ENCODE measurements at places on chromosomes 5 and 9. TPM values are rescaled to one million over a fixed set of nuclear protein-coding genes. Genes with fewer than 3 reads are reported as not detected.

DNA sequence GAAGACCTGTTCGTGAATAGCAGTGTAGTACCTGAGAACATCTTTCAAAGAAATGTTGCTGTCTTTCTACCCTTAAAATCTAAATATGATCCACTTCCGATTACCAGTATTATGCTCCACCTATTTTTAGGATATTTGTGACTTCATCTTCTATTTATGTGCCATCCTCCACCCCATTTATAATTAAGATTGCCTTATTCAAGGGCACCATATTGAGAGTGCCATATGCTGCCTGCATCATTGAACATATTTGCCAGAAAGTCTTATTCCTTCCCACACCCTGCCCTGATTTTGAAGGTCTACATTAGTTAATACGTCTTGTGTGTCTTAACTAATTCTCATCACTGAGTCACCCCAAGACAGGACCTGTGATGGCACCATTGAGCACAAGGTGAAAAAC is 1076.7 kb downstream of the CDH12 start:
- DNase-seq: no peak

- no peak for DNase-seq
These were observed 55.1 kb upstream of the TEX48 start for GRCh38 chr9:114737118-114737517.

- no peak for DNase-seq
These were observed 2.2 kb upstream of the PRRT1B start for GRCh38 chr9:131543141-131543540.

- peak; percentile 5 for DNase-seq
These were observed 82.7 kb downstream of the HSD17B3 start for GRCh38 chr9:96219026-96219899.

DNA sequence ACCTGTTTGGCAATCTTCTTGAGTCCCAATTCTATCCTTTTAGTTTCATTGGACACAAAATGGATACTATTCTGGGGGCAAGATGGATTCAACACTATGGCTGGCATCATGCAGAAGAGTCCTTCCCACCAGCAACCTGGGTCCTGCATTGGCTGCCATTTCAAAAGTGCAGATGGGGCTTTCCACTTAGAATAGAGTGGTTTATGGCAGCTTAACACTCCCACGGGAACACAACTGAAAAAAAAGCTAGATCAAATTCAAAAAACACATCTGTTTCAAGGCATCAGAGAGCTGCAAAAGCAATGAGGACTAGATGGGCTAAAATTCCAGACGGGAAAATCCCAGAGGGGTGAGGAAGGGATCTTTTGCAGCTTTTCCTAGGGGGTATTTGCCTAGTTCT is 11.2 kb upstream of the HMHB1 start:
- DNase-seq: no peak

- no peak for DNase-seq
These were observed 102.0 kb upstream of the ADAMTS19 start for GRCh38 chr5:129358069-129358468.

DNA sequence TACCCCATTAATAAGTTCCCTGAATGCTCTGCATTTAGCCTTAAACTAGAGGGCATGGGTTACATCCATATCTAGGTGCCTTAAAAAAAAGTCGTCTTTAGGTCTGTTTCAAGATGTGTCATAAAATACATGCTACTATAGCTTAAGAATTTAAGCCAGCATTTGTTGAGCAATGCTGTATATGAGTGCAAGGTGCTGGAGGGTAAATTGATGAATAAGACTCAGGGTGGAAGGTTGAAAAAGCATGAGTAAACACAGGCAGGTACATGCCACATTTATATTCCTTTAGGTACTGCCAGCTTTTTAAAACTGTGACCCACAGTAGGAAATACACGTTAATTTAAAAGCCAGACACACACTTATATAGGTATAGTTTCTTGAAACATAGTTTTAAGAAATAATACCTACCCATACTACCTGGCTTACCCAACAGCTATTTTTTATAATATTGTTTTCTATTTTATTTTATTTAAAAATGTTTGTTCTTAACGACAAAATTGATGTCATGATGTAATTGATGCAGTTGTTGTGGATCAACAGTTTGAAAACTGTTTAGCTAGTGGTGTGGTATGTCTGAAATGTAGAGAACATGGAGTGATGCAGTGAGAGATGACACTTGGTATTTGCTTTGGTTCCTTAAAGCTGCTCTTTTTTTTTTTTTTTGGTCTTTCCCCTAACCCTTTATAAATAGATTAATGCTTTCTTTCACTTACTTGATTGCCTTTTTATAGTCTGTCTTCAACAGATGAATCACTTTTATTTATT is 3.9 kb downstream of the HMGCR start:
- no peak for DNase-seq

- DNase-seq: no peak
These were observed 16.8 kb downstream of the PHF2 start for GRCh38 chr9:93593144-93593658.

DNA sequence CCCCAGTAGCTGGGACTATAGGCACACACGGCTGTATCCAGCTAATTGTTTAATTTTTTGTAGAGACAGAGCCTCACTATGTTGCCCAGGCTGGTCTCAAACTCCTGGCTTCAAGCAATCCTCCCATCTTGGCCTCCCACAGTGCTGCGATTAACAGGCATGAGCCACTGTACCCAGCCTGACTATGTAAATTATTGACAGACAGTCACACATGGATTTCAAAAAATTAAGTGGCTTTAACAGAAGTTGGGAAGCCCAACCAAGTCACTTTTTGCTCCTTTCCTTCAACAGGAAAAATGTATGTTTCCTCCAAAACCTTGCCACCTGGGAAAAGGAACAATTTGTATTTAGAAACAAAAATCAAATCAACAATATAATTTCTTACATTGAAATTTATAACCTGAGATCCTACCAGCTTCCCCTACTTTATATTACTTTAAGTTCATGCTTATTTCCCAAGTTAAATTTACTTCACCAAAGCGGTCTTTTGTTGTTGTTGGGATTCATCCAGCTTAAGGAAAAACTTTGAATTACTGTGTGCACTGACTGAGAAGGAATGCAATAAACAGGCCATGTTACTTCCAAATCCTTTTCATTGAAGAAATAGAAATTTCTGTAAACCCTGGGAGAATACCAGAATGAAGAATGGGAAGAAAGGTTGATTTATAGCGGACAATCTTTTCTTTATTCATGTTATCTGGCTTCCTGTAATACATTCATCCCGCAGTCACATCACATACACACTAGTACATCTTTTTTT is 8.6 kb downstream of the PCA3 start:
- no peak for DNase-seq

GRCh38 chr5:8751971-8752370 is 793.9 kb downstream of the SEMA5A start:
- DNase-seq: no peak

GRCh38 chr5:168042284-168043068 is 249.0 kb upstream of the WWC1 start:
- no peak for DNase-seq

DNA sequence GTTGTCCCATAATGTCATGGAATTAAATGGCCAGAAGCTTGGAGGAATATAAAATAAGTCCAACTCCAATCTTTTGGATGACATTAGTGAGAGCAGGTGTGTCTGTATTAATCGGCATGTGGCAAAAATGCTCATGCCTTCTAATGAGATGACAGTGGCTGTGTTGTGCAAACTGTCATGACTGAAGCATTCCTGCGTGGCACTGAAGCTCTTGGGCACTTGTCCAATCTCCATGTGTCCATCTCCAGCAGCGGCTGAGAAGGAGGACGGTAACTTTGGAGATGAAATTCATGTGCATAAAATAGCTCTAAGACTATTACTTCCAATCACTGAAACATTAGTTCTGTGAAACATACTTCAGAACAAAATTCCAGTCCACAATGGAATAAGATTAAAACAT is 697.5 kb upstream of the GRAMD2B start:
- DNase-seq: no peak

TNC gene
- total RNA-seq: not detected

GZMA gene
- not detected for total RNA-seq

PCDHB4 gene
- not detected for total RNA-seq

MAMDC2 gene
- total RNA-seq: not detected

TEK gene
- total RNA-seq: not detected

RPL35 gene
- total RNA-seq: 1,679 TPM

ARRDC3 gene
- total RNA-seq: 26.3 TPM
